ENCODE measurements at places on chromosomes 1 and 21. TPM values are rescaled to one million over a fixed set of nuclear protein-coding genes. Genes with fewer than 3 reads are reported as not detected.

CRP gene
- total RNA-seq = not detected

ZNF695 gene
- 1.1 TPM for total RNA-seq

LY9 gene
- not detected for total RNA-seq

HSD3B1 gene
- not detected for total RNA-seq

GNG5 gene
- total RNA-seq = 36.4 TPM

CD53 gene
- not detected for total RNA-seq

THBS3 gene
- total RNA-seq = 13.1 TPM

HFM1 gene
- 0.83 TPM for total RNA-seq

GBP7 gene
- not detected for total RNA-seq

IL24 gene
- total RNA-seq = under 0.01 TPM
